ENCODE measurements at places on chromosomes 7 and 10.

GRCh38 chr10:98599032-98599610, 152.4 kb upstream of the HPS1 start:
- DNase-seq: no peak

GRCh38 chr10:101961591-101962498, 94.1 kb downstream of the ARMH3 start:
- DNase-seq: no peak

GRCh38 chr7:105068886-105069285, 54.9 kb downstream of the KMT2E start:
- no peak for DNase-seq

- no peak for DNase-seq
Measured at GRCh38 chr7:70356787-70357328, 758.6 kb downstream of the AUTS2 start.

GRCh38 chr7:80277434-80278427, 143.1 kb downstream of the GNAI1 start:
- no peak for DNase-seq

DNA sequence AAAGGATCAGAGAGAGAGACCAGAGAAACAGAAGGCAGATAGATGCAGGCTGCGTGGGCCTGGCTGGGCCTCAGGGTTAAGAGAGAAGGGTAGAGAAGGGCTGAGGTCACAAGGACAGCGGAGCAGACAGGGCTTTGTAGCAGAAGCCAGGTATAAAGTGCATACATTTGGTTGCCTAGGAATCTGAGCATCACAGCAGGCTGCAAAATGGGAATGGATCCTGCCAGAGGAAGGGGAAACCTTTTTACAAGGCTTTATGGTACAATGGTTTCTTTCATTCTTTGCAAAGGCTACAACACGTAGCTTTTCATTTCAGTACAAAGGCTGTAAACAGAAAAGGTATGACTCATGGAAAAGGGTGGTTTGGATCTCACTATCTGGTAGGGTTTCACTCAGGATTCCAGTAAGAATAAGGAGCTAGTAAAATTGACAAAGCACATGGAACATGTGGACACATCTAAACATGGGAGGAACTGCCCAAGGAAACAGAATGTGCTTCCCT, 275.1 kb downstream of the DOCK4 start:
- DNase-seq: no peak

DNA sequence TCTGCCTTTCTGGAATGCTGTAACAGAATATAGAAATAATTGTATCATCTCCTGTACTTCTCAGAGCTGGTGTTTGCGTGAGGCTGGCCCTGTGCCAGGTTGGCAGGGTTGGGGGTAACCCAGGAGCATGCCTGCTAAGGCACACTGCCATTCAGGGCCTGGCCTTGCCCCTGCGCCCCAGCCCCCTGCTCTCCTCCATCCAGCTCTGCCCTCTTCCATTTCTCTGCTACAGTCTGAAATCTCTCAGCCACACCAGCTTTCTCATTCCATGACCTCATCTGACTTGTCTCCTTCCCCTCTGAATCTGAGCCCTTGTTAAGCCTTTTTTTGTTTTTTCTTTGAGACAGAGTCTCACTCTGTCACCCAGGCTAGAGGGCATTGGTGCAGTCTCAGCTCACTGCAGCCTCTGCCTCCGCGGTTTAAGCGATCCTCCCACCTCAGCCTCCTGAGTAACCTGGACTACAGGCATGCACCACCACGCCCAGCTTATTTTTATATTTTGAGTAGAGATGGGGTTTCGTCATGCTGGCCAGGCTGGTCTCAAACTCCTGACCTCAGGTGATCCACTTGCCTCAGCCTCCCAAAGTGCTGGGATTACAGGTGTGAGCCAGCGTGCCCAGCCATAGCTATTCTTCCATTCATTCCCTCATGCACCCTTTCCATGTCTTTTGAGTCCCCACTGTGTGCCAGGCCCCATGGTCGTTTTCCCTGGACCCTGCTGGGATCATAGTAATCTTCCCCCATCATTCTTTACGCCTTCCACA, 206.8 kb downstream of the CUX1 start:
- no peak for DNase-seq

- DNase-seq: no peak
Measured at GRCh38 chr7:139985811-139986210, 76.9 kb downstream of the PARP12 start.

DNA sequence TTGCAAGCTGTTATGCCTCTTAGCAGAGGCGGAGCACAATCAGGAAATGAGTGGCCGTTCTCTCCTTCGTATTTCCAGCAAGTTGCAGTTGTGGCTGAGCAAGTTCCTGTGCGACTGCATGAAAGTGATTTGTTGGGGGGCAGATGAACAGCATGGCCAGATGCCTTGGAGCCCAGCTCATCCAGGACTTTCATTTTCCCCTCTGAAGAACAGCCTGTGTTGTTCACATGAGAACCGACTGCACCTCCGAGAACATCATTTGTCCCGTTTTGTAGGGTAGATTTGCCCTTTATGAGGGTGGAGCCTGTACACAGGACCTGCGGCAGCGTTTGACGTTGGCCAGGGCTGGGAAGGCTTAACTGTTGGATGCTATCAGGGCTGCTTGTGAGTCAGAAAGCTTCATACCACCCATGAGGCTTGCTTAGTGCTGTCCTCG, 4.4 kb downstream of the BAG3 start:
- peak; percentile 17 for DNase-seq

- peak; percentile 4 for DNase-seq
Measured at GRCh38 chr7:1459920-1460820, 900 bp upstream of the MICALL2 start.

DNA sequence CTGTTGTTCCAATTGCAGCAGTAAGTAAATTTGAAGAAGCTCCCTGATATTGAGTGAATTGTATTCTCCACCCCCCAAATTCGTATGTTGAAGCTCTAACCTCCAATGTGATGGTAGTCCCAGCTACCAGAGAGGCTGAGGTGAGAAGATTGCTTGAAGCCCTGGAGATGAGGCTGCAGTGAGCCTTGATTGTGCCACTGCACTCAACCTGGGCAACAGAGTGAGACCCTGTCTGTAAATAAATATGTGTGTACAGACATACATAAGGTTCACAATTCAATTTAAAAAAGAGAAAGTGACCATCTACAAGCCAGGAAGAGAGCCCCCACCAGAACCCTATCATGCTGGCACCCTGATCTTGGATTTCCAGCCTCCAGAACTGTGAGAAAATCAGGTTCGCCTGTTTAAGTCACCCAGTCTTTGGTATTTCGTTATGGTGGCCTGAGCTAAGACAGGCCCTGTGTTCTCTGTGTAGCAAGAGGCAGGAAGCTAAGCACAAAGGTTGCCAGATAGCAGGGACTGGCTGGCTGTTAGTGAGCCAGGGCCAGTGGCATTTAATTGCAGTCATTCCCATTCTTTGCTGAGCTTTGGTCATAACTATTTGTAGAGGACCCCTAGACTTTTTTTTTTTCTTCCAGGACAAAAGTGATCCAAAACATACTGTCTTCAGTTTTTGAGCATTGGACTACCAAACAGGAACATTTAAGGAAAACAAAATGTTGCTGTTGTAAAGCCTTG, 45.6 kb downstream of the AUTS2 start:
- no peak for DNase-seq

GRCh38 chr7:152093717-152094116, 68.2 kb downstream of the GALNT11 start:
- no peak for DNase-seq

DNA sequence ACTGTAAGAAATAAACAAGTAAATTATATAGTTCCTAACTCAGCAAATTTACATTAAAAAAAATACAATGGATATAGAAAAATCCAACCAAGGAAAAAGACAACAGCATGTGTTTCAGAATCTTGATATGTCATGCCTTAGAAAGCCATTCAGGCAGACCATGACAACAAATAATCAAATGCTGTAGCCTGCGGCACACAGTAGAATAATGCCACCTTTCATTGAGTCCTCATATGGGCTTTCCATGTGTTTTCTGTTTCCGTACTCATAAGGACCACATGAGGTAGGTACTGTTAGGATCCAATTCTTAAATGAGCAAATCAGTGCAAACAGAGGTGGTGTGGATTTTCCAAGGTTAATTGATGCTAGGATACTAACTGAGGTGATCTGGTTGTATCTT, 138.6 kb downstream of the CUBN start:
- no peak for DNase-seq

- no peak for DNase-seq
Measured at GRCh38 chr10:45452743-45453452, 78.9 kb downstream of the ALOX5 start.

DNA sequence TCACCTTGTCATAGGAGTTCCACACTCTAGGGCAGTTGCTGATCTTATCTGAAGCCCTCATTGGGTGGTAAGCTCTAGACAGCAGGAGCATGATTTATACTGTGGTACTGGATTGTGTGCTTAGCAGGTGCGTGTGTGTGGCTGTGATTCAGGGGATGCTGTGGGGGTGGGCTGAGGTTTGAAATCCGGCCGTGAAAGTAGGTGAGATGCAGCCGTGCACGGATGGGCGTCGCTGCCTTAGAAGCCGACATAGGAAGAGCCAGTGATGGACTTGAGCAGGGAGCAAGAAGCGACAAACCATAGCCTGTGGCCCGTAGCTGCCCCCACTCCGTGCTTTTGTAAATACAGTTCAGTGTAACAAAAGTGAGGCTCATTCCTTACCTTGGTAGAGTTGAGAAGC, 38.2 kb downstream of the PROSER2 start:
- DNase-seq: no peak

GRCh38 chr10:124697837-124698544, 46.2 kb downstream of the FAM53B start:
- DNase-seq: no peak

GRCh38 chr10:88433565-88434186, 149.4 kb downstream of the RNLS start:
- no peak for DNase-seq

DNA sequence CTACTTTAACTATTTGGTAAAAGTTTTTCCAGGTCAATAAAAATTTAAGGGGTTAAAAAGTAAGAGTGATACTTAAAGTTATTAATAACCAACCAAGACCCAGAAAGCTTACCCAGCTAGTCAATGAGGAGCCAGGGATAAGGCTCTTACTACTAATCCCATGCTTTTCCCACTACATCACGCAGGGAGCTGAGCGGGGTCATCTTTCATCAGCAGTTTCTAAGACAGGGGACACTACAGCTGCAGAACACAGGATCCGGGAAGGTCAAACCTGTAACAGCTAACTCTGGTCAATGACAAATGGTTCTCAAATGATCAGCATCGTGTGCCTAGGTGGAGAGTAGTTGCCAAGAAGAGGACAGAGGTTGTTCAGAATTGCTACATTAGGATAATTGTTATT, 65.1 kb downstream of the RSU1 start:
- DNase-seq: no peak

DNA sequence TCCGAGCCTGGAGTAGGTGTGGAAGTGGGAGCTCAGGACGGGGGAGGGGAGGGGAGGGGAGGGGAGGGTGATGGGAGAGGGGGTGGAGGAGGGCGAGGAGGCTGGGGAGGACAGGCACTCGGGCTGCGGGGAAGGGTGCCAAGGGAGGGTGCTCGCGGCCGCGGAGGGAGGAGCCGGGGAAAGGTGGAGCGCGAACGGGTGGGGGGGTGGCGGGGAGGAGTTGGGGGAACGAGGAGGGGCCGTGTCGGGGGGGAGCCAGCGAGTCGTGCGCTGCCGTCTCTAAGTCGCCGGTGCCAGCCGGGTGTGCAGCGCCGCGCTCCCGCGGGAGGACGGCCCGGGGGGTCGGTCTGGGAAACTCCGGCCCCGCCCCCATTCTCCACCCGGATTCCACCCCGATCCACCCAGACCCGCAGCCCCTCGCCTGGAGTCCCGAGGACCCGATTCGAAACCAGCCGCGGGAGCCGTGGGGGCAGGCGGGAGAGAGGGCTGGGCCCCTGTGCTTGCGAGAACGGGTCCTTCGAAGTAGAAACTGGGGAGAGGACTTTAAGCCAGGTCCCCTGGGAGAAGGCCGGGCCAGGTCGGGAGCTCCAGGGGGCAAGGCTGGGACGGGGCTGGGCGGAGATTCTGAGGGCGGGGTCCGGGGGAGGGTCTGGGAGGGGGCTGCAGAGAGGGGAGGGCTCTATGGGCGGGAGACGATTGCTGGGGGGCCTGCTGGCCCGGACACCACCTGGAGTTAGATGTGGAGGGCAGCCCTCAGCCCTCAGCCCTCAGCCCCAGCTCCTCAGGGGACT, at the start of gene ZNF467:
Gene ZNF467 (minus strand): TSS at position 143 of the 791 bp plus-strand sequence. CDS start 2,556 bp downstream, outside the sequence.
- DNase-seq: no peak
